ENCODE measurements at places on chromosomes 7 and 10. TPM values are rescaled to one million over a fixed set of nuclear protein-coding genes. Genes with fewer than 3 reads are reported as not detected.

The TUBGCP2 gene
- total RNA-seq: 38.0 TPM

The ERLIN1 gene
- 21.1 TPM for total RNA-seq

The CCDC3 gene
- 10.5 TPM for total RNA-seq

The LSM8 gene
- 33.8 TPM for total RNA-seq

The OR2AE1 gene
- total RNA-seq: not detected

The PNLIPRP2 gene
- 0.49 TPM for total RNA-seq

The CYP3A4 gene
- 0.04 TPM for total RNA-seq
